ENCODE measurements at places on chromosomes 12 and 14.

DNA sequence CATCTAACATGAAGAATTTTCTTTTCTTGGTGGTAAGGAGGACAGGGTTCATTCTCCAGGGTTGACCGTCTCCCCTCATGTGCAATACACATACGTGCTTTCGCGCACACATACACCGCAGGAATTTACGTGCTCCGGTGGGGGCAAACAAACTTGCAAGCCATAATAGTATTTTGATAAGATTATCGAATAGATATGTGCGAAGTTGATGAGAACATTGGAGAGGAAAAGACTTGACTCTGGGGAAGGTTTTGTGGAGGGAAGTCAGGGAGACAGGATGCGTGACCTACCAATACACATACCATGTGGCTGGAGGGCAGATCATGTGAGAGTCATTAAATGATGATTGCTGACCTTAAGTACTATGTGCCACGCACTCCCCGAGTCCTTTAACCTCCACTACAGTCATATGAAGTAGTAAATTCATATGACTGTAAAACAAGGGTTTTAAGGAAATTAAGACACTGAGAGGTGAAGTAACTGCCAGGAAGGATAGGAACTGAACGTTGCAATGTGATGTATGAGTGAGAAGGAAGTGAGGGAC lies 921 bp downstream of the RAD51B start:
- DNase-seq = peak; percentile 33

GRCh38 chr12:56716458-56716857 lies 8.6 kb downstream of the NACA start:
- DNase-seq = no peak

GRCh38 chr14:22403296-22403695 lies 185.7 kb downstream of the DAD1 start:
- no peak for DNase-seq

DNA sequence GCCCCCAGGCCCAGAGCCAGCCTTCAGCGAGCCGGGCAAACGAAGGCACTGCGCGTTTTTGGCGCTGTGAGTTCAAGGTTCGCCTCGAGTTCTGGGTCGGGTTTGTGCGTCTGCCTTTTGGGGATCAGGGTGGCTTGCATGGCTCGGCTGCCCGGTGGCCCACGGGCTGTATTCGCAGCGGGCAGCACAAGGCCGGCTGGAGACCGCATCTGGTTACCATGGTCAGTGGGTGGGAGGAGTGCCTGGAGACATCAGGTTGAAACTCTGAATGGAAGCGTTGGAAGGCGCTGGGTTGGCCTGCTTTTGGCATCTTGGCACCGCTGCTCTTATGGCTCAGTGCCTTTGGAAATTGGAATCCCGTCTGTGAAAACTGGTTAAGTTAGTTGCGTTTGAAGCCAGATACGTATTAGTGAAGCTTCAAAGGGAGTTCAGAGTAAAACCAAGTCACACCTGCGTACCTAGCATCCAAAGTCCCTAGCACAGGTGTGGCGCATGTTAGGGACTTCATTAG lies 50.9 kb downstream of the SNAPC1 start:
- no peak for DNase-seq

GRCh38 chr12:117350140-117350539 lies 11.3 kb downstream of the NOS1 start:
- DNase-seq = no peak

- no peak for DNase-seq
Observed at GRCh38 chr14:30849354-30849753, 25.0 kb upstream of the COCH start.

DNA sequence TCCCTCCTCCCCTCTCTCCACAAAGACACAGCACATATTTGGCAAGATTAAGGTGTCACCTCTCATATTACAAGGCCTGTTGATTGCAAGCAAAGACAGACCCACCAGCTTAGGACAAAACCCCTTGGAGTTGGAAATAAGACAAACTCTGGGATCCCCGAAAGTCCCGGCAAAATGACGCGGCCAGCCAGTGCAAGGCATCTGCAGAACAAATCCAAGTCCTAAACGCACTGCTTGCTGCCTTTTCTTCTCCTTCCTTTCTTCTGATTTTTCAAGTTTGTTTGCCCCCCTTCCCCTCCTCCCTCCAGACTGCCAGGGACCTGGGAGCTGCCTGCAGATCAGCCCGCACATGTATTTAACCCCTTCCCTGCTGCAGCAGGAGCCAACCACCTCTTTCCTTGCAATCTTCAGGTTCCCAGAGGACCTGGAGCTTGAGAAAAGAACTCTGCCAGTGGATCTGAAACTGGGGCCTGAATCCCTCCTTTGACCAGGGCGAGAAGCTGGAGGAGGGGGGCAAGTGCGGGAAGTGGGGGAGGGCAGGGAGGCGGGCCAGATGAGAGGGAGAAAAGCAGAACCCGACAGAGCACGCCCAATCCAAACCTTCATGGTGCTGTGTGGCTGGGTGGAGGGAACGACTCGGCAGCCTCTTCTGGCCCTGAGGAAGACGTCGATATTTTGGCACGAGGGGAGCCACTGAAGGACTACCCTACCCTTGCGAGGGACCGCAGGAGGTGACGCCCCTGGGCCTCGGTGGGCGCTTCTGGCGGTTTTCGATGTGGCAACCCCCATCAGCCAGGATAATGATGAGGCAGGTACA lies 2.0 kb upstream of the NTF3 start:
- no peak for DNase-seq

DNA sequence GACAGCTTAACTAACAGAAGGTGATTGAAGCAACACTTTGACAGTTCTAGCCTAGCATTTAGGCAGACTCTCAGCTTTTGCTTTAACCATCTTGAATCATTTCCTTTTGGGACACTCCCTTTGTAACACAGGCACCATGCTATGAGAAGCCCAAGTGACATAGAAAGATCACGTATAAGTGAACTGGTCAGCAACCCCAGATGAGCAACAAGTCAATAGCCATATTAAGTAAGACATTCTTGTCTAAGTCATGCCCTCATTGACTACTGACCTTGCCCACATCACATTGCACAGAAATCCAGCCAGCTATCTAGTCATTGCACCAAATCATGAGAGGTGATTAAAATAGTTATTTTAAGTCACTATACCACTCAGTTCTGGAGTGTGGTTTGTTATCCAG lies 476.8 kb downstream of the TRHDE start:
- no peak for DNase-seq

GRCh38 chr14:100524933-100525243 lies 62.3 kb downstream of the BEGAIN start:
- DNase-seq = no peak

DNA sequence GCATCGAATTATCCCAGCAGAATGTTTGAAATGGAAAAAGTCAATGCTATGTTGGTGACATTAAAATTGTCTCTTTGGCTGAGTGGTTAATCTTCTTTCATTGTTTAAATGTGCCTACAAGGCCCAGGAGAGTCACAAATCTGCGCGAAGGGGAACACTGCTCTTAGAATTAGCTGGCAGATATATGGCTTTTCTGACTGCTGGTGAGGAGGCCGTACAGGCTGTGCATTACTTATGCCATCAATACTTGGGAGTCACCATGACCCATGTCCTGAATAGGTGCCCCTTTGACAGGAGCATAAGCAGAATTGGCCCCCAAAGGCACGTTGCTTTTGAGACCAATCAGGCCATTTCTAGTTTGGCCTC lies 521.5 kb downstream of the FUT8 start:
- DNase-seq = no peak

DNA sequence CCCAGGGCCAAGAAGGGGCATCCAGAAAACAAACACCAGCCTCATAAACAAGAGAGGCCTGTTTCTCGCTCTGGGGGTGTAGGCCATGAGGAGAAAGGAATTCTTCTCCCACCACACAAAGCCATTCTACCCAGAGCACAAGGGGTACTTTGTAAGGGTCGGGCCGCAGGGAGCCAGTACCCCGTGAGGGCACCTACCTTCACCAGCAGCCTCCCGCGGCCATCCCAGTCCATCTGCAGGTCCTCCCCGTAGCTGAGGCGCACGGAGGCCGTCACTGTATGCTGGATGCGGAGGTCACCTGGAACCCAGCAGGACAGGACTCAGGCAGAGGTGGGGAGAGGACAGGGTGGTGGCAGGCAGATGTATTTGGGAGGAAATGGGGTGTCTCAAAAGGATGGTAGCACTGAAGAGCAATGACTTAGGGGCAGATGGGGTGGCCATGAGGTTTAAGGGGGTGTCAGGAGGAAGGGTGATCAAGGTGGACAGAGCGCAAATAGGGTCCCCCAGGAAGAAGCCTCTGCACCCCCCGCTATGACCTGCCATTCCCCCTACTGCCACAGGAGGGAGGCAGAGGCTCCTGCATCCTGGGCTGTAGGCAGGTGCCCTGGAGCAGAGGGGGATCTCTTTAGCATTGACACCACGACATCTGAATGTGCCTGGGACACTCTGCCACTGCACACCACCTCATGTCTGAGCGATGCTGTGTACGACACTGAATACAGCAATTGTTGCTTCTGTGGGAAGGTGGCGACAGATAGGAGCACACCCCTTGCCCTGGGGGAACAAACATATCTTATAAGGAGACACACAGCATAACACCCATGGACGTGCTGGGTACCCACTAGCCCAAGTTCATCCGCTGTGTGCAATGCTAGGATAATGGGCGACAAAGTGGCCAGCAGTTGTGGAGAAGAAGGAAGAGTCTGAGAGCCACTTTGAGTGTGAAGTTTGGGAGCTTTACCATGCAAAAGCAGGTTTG lies 61.4 kb downstream of the VWF start:
- DNase-seq = peak; percentile 43

- DNase-seq = no peak
Observed at GRCh38 chr12:32377344-32378055, 21.9 kb upstream of the FGD4 start.

GRCh38 chr12:1328391-1328790 lies 266.0 kb downstream of the FBXL14 start:
- DNase-seq = no peak

DNA sequence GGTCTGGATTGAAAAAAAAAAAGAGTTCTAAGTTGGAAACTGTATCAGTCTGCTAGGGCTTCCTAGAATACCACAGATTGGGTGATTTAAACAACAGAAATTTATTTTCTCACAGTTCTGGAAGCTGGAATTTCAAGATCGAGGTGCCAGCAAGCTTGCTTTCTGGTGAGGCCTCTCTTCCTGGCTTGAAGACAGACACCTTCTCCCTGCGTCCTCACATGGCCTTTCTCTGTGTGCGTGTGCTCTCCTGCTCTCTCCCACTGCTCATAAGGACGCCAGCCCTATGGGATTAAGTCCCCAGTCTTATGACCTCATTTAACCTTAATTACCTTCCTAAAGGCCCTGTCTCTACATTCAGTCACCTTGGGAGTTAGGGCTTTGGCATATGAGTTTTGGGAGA lies 215.5 kb downstream of the PIK3C2G start:
- no peak for DNase-seq

DNA sequence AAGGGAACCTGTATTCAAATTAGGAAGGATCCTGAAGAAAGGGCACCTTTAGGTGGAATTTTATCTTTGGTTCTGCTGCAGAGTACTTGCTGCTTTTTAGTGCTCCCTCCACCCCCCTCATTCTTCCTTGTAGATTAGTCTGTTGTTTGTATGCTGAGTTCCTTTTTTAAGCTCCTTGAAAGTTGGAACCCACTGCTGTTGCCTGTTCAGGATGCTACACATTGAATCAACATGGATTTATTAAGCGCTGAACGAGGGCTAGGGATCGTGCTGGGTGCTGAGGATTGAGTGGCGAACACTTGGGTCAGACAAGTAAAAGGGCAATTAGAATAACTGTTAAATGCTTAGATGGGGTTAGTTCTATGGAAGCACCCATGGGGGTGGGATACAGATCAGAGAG lies 884 bp upstream of the AMN1 start:
- no peak for DNase-seq

- no peak for DNase-seq
Observed at GRCh38 chr12:100020370-100020769, 35.6 kb upstream of the ANKS1B start.

DNA sequence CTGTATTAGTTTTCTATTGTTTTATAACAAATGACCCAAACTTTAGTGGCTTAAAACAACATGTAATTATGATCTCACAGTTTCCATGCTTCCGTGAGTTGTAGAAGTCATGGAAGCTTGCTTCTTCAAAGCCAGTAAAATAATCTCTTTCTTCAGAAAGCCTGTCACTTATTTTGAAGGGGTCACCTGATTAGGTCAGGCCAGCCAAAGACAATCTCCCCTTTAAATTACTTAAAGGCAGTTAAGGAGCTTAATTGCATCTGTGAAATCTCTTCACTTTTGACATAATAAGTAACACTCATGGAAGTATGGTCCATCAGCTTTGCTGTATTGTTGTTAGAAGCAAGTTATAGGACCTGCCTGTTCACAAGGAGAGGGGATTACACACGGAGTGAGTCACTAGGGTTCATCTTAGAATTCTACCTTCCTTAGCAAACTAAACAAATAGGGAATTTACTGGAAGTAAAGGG lies 89.8 kb downstream of the FAR2 start:
- no peak for DNase-seq

GRCh38 chr12:77625441-77625840 lies 205.3 kb upstream of the NAV3 start:
- DNase-seq = peak; percentile 58

DNA sequence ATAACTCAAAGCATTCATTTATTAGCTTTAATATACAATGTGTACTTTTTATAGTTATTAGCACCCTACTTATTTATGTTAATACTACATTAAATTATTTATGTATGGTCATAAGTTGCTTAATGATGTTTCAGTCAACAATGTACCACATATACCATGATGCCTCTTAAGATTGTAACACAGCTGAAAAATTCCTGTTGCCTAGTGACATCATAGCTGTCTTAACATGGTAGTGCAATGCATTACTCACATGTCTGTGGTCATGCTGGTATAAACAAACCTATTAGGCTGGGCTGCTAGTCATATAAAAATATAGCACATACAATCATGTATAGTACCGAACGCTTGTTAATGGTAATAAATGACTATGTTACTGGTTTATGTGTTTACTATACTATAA lies 120.4 kb downstream of the ANO6 start:
- peak; percentile 67 for DNase-seq

DNA sequence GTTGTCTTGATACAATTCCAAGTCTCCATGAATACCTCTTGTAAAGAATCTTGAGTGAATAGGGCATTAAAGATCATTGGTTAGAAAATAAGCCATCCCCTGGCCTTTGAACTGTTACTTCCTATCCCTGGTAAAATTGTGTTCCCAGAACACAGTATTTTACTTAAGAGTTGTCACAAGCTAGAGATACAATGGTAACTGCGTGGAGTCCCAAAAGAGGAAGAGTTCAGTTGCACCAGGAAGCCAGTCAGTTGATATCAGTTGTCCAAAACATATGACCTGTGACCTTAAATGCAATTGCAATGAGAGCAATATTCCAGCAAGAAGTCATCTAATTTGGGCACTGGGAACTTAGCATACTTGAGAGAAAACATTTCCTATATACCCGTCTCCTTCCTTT lies 117.3 kb downstream of the NEDD1 start:
- no peak for DNase-seq

GRCh38 chr14:72060917-72061316 lies 128.7 kb downstream of the RGS6 start:
- no peak for DNase-seq

All from T1000 (cell line).